ENCODE measurements at places on chromosomes 4 and X.

GRCh38 chr4:53694666-53695065 lies 103.4 kb upstream of the LNX1 start:
- DNase-seq, result no peak

DNA sequence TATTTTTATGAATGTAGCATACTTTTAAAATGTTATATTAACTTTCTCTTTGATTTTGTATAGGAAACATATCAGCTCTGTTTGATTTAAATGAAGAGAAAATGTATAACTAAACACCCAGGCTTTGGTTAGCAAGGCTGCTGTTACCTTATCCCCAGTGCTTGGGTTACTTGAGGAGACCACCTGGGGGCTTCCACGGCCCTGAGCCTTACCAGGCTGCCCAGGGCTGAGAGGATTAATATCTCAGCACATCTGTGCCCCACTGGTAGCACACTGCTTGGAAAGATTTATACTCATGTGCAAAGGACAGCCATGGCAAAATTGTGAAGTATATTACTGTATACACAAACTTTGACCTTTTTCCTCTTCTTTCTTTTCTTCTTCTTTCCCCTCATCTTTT lies 752.9 kb downstream of the RAPGEF2 start:
- no peak for DNase-seq

DNA sequence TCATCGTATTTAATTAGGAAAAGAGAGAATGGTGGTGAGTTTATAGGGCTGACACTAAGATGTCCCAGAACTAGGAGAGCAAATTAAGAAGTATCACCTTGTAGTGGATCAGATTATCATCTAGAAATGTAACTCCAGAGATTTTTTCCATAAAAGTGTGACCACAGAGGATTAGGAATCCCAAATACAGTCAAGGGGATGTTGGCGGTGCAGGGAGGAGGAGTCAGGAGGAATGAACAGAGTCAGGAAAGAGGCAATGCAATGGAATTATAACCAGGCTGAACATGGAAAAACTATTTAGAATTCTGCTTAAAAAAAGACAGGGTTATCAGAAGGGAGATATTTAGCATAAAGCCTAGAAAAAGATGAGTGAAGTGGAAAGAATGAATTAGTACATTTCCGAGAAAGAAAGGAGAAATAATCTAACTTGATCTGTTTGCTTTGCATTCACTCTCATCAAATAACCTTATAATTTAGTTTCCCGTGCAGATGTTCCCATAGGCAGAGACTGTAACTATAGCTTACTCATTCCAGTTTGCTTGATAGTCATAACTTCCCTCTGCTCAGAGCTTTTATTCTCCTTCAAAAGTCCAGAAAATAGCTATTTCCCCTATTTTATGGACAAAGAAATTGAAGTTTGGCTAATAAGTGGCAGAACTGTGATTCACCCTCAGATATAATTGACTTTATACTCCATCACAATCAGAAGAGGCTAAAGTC lies 56.4 kb downstream of the SCFD2 start:
- DNase-seq, result no peak

DNA sequence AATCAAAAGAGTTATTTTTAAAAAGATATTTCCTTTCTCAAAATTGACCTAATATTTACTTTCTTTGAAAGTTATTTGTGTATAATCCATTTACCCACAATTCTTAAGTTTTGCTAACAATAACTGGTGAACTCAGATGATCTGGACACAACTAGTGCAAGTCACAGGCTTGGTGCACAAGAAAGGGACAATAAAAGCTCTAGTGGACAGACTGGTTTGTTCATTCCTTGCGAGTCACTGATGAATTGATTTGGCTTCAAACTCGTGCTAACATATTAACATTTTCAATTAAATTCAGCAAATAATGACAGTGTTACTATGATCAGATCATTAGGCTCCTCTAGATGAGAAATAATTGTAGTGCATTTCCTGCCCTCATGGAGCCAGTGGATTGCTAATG lies 169.2 kb downstream of the BMPR1B start:
- DNase-seq, result no peak

DNA sequence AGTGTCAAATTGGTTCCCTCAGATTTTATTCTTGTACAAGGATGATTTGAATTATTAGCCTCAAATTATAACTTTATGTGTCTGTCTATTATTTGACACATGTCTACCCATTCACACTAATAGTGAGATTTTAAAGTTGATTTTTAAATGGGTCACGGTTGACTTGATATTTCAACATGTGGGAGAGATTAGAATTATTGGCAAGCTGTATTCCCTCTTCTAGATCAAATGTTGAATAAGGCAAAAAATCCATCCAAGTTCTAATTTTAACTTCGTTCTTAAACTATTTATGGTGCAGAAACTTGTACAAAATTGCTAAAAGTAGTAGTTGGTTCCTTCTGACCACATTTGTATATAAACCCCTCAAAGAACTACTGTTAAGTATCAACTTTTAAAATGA lies 1498.0 kb downstream of the STIM2 start:
- no peak for DNase-seq

DNA sequence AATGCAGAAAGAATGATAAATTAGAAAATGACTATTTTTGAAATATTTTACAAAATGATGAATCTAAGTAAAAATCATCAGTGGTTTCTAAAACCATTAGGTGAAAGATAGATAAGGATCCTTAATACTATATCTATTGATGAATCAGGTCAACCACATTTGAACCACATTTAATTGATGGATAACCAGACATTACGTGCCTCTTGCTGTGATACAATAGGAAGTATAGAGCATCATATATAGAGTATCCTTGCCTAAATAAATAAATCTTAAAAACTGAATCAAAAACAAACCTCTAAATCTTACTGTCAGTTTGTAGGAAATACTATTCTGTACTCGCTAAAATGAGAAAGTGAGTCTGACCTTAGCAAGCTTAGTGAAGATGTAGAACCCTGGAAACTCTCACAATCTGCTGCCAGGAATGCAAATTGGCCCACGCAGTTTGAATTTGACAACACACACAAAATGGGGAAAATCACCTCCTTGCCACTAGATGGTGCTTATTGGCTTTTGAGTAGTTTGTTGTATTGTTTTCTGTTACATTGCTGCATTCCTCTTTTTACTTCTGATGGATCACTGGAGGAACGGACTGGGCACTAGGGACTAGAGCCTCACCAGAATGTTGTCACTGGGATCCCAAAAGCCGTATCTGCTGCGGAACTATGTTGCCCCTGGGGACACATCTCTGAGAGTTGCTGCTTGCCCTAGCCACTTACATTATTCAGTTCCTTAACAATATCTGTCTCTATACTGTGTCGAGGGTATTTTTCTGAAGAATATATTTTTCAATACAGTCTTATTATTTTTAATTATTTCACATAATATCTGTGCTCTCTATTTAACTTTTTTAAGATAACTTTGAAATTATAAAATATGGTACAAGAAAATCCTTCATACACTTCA lies 25.4 kb upstream of the SLAIN2 start:
- DNase-seq, result no peak

DNA sequence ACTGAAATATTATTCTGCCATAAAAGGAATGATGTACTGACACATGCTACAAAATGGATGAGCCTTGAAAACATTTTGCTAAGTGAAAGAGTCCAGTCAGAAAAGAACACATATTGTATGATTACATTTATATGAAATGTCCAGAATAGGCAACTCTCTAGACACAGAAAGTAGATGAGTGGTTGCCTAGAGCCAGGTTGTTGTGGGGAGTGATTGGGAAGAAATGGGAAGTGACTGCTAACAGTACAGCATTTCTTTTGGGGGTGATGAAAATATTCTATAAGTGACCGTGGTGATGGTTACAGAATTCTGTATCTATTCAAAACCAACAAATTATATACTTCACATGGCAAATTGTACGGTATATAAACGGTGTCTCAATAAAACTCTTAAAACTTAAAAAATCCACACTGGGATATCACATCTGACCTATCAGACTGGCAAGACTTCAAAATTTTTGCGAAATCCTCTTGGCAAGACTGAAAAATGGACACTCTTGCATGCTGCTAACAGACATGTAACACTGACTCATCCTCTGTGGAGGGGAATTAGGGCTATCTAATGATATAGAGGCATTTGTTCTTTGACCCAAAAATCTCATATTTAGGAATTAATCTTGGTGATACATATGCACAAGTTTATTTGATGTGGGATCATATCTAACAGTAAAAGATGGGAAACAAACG lies 71.8 kb downstream of the FAM13A start:
- no peak for DNase-seq

- no peak for DNase-seq
These were observed 347.5 kb downstream of the NKX6-1 start for GRCh38 chr4:84151574-84151973.

- DNase-seq, result no peak
These were observed 1.5 kb downstream of the GSTCD start for GRCh38 chr4:105710012-105710600.

GRCh38 chr4:159239629-159240028 lies 136.8 kb downstream of the RAPGEF2 start:
- no peak for DNase-seq

DNA sequence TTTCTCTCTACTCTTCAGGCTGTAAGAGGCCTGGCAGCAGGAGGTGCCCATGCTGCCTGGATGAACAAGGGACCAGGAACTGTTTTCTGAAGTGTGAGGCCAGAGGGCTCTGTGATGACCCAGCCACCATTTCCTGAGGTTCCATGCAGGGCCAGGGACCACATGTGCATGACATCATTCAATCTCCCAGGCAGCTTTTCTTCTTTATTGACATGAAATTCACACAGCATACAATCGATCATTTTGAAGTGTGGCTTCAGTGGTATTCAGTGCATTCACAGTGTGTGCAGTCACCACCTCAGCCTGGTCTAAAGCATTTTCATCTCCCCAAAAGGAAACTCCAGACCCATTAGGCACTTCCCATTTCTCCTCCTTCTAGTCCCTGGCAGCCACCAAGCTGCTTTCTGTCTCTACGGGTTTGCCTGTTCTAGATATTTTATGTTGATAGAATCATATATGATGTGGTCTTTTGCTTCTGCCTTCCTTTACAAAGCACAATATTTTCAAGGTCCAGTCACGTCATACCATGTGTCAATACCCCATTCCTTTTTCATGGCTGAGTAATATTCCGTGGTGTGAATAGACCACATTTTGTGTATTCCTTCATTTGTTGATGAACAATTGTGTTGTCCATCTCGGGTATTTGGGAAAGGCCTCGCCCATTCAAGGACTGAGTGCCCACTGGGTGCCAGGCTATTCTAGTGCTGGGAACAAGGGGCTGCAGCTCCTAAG lies 93.1 kb downstream of the PSAPL1 start:
- no peak for DNase-seq

DNA sequence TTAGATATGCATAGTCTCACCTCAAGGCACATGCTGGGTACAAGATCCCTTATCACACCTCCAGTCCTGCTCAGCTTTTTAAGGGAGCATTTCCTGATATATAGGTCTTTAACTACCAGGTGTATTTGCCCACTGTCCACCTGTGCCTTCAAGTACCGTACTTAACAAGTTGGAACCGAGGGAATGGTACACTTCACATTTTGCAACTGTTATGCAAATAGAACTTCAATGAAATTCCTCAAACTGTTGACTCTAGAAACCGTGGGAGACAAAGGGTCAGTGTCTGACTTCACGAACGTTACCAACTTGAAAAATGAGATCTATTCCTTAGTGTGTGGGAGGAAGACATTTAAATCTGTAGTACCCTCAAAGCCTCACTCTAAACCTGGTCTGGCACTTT lies 5.2 kb downstream of the TRIM2 start:
- no peak for DNase-seq

DNA sequence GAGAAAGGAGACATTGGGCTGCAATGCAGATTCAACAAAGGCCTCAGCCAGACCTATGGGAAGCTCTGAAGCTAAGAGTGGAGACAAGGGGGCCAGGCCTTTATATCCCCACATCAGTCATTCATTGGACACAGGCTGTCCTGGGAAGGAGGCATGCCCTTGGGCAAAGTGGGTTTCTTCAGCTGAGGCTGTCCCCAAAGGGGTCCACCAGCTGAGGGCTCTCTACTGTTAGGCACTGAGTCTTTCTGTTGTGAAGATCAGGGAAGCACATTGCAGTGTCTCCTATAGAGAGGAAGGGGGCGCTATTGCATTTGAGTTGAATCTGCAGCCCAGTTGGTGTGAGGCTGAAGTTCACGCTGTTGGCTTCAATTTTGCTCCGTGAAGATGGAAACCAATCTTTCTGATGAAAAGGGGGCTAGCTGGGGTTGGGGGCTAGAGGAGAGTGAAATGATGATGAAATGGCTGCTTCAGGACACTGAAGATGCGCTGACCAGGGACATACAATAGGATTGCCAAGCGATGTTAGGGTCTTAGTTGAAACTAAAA lies 48.0 kb downstream of the SLC25A5 start:
- no peak for DNase-seq

DNA sequence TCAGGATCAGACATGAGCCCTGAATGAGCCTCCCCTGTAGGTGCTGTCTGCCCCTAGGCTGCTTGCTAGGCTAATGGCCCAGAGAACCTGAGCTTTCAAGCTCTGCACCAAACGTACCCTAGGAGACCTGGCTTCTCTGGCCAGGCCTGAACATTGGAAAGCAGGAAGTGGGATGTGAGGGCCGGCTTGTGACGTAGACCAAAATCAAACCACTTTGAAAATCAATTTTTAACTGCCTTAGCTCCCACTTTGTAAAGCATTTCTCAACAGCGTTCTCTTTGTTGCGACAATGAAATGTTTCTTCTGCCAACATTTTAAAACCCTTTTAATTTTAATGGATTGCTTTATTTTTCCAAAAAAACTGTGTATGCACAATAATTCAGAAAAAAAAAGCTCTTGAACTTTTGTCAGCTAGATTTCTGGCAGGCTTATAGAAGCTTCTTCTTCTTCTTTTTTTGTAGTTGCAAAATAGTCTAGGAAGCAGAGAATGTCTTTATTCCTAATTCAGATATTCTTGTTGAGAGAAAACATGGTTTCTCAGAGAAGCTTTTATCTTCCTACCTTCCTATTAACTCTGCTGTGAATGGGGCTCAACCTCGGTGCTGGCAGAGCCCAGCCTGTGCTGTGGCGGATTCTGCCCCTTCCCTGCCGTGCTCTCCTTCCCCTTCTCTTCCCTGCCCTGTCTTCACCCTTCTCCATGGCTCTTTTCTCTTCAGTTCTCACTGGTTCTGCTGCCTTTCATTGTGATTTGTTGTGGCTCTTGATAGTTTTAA lies 145.2 kb upstream of the SFRP2 start:
- DNase-seq, result no peak

GRCh38 chrX:67697452-67697851 lies 153.6 kb downstream of the AR start:
- DNase-seq, result no peak

DNA sequence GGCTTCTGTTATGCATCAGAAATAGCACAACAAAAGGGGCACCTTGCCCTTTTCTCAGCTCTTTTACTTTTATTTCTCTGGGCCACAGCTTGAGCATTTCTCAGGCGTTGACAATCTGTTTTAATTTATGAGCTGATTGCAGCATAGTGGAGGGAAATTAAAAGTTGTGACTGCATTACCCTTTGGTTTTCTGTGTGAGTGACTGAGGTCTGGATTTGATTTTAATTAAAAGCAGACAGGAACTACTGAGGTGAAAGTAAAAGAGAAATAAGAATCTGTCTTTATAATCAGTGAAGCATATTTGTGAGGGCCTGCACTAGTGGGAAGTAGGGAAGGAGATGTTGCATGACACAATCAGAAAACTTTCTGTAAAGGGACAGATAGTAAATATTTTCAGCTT lies 43.4 kb upstream of the GEMIN8 start:
- no peak for DNase-seq

Data from stimulated activated CD8-positive, alpha-beta memory T cell treated with anti-CD3 and anti-CD28 coated beads, Interleukin-7, amount 100 ng/mL, for 1 hour (primary cell).